ENCODE measurements at places on chromosomes 12 and 14.

- no peak for DNase-seq
Measured at GRCh38 chr14:102096569-102097188, 9.8 kb upstream of the HSP90AA1 start.

GRCh38 chr14:52131640-52132320 lies 62.9 kb upstream of the NID2 start:
- no peak for DNase-seq

- no peak for DNase-seq
Measured at GRCh38 chr12:80291108-80291754, 152.8 kb upstream of the PTPRQ start.

DNA sequence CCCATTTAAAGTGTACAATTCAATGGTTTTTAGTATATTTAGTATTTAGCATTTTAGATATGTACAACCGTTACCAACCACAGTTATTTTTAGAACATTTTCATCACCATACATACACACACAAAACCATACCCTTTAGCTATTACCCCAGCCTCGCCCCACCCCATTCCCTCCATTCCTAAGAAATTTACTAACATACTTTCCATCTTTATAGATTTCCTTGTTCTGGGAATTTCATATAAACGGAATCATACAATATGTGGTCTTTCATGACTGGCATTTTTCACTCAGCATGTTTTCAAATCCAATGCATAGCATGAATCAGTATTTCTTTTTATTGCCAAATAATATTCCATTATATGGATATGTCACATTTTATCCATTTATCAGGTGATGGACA lies 101.5 kb downstream of the TAOK3 start:
- DNase-seq = no peak

DNA sequence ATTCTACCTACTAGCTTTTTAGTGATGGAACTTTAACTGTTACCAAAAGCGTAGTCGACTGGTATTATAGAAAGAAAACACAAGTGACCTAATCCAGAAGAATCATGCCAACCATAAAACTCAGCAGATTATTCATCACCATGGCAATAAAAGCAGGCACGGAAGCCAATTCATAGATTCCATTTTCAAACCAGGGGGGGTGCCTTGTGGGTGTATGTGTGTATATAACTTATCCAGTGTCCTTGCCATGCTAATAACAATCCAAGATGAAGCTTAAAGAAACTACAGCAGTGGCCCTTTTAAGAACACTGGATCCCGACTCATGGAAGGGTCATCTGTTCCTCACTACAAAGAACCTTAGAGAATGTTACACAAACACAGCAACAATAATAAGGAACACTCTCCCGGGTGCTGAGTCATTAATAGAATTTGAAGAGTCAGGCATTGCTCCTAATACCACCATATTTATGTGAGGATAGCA lies 61.0 kb downstream of the EPS8 start:
- DNase-seq = no peak

- no peak for DNase-seq
Measured at GRCh38 chr12:58202933-58203718, 261.8 kb downstream of the ATP23 start.

DNA sequence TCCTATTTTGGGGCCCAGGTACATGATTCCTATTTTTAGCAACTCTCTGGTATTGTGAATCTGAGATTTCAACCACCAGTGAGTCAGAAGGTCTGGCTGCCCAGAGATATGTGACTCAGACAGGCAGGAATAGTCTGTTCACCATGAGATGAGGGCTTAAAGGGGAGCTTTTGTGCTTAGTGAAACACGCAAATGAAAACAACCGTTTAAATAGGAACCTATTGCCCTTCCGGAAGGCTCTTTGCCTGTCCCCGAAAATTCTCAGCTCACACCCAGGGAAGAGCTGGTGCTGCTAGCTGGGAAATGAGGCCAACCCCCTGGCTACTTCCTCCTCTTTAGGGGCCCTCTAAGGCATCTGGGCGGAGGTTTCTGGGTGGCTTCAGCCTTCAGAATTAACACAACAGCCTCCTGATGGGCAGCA lies 283.6 kb downstream of the CACNA1C start:
- no peak for DNase-seq

GRCh38 chr12:11734580-11735180 lies 85.2 kb downstream of the ETV6 start:
- no peak for DNase-seq

DNA sequence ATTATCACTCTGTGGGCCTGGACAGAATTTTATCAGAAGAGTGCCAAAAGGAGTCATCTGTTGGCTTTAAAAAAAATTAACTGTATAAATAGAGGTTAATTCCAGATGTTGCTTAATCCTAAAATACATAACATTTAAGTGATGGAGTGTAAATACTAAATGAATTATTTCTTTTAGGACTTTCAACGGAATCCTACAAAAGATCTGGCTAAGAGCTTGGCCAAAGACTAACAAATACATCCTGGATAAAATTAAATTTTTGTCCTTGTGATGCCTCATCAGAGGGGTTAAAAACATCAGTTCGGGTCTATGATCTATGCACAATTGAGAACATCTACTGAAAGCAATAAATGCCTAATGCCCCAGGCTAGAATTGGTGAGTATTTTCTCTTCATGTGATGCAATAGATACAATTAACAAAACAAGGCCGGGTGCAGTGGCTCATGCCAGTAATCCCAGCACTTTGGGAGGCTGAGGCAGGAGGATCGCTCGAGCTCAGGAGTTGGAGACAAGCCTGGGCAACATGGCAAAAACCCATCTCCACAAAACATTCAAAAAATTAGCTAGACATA lies 49.8 kb upstream of the RAP1B start:
- DNase-seq = no peak

- no peak for DNase-seq
Measured at GRCh38 chr12:89414322-89414721, 62.0 kb upstream of the DUSP6 start.

DNA sequence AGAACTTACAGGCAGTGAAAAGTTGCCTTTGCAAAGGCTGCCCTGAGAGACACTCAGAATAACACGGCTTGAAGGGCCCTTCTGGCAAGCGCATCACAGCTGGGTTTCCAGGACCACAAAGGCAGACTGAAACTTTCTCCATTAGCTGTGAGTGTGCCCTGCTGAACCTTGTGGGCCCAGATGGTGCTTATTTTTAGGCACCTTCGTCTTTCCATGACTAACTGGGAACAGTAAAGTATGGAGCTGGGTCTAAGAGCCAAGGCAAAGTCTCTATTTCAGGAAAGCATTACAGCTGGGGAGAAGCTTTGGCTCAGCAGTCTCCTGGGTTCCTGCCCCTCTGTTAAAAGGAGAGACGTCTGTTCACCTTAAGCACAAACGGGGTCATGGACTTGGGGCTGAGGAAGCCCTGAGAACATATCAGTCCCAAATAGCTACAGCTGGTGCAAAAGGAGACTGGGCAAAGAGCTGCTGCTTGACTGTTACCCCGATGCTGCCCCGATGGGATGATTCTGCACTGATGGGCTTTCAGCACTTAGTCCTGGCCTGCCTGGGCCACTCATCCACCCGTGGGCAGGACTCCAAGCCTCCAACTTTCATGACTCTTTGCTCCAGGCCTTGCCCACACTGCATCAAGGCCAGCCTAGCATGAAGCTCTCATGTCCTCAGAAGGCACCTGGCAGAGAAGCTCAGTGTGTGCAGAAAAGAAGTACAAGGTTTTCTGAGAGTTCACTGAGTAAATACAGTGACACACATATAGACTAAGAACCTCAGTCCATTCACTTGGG lies 248.3 kb downstream of the PHLDA1 start:
- no peak for DNase-seq

DNA sequence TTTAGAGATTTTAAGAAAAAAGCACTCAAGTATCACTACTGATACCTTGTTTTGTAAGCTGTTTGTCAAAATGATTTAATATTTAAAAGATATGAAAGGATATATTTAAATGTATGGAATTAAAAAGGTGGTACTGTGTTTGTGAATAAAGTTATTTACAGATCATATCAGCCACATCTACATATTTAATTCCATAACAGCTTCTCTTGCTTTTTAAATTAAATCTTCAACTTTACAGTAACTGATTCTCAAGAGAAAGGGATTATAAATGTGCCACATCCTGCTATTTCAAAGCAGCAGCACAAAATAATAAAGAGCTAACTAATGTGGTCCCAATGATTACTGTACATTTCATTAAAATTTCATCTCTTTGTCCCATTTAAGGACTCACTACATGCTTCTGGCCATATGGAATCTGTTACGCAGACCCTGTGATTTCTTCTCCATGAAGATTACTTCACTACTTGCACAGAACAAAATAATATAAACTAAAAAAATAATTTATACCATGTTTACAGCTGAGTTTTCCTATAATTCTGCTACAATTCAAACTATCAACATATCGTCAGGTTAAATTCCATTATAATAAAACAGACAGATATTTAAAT lies 117.8 kb downstream of the MED13L start:
- no peak for DNase-seq

DNA sequence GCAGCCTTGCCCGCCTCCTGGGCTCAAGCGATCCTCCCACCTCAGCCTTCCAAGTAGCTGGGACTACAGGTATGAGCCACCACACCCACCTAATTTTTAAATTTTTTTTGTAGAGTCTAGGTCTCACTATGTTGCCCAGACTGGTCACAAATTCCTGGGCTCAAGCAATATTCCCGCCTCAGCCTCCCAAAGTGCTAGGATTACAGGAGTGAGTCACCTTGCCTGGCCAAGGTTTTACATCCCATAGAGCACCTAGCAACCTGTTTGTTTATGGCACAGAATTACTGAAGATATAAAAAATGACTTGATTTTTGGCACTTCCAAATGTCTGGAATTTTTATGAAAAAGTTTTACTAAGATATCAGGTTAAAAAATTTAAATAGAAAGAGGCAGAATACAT lies 16.5 kb downstream of the MYO1A start:
- DNase-seq = no peak

- DNase-seq = no peak
Measured at GRCh38 chr12:57040750-57041149, 9.2 kb downstream of the MYO1A start.

DNA sequence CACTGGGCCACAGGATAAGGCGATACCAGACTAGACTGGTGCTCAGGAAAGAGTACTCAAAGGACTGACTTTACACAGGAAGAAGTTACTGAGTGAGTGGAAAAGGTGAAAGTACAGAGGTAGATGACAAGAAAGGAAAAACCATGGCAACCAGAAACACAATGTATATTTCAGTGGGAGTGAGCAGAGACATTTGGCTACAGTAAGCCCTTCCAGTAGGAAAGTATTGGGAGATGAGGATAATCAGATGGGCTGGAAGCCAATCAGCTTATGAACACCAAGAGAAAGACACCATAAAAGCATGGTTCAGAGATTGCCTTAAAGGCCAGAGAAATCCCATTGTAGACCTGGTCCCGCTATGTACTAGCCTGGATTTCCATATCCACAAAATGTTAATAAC lies 51.6 kb downstream of the TMTC1 start:
- no peak for DNase-seq

DNA sequence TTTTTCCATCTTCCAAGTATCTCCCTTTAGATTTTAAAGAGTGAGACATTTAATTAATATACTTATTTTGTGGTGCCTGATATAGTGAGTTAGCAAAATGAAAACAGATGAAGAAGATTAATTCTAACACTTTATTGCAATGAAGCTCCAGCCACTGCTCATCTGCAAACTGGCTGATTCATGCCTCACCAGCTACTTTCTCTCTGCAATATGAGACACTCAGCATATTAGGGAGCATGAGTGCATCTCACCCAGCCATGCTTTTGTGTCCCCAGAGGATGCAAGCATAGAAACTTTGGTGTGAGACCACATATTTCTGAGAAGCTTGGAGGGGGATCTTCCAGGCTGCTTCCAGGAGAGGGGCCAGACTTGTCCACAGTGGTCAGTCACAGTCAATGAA lies 148.6 kb downstream of the BMP4 start:
- DNase-seq = no peak

Measured in cortex of kidney (tissue), 1 donor.